Caki2 (cell line): ENCODE measurements at places on chromosomes 1 and 21.

GRCh38 chr1:97331165-97331564 lies 589.7 kb downstream of the DPYD start:
- no peak for DNase-seq

GRCh38 chr1:54945393-54945936 lies 35.0 kb upstream of the TMEM61 start:
- no peak for DNase-seq

- no peak for DNase-seq
Measured at GRCh38 chr1:84462118-84462517, 16.9 kb upstream of the RPF1 start.

- no peak for DNase-seq
Measured at GRCh38 chr21:31752352-31752751, 20.4 kb upstream of the SCAF4 start.

- DNase-seq: no peak
Measured at GRCh38 chr1:5256793-5257192, 602.4 kb downstream of the AJAP1 start.

GRCh38 chr1:231934797-231935196 lies 308.2 kb downstream of the DISC1 start:
- no peak for DNase-seq

DNA sequence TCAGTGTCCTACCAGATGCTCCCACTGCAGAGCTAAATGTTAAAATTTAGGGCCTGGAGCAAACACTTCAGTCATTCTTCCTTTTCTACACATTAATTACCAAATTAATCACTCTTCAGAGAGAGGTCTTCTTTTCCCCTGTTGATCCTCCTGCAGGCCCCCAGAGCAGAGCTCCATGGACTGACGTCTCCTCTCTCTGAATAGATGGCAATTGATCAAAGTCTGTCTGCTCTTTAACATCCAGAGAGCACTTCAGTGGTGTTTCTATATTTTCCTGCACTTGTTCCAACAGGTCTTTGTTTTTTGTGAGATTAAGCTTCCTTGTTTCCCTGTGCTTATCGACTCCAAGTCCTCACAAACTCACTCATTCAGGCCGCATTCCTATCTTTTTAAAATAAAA lies 239.3 kb downstream of the SIPA1L2 start:
- DNase-seq: no peak

DNA sequence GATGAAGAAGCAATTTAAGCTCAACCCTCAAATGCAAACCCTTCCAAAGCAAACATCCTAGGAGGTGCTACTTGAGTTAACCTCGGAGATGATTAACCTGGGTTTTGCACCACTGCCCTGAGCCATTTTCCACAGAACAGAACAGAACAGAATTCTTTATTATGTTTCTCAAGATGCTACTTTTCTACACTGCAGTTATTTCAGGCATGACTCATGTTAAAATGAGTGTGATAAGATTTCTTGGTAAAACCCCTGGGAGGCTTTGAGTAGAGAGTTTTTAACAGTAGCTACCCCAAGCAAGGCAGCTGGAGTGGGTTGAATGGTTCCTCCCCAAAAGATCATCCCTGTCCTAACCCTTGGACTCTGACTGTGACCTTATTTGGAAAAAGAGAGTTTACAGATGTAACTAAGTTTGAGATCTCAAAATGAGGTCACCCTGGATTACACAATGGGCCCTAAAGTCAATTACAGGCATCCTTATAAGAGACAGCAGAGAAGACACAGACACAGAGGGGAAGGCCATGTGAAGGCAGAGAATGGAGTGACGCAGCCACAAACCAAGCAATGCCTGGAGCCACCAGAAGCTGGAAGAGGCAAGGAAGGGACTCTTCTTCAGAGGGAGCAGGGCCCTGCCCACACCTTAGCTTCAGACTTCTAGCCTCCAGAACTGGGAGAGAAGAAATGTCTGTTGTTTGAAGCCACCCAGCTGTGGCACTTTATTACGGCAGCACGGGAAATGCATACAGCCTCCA lies 153.4 kb downstream of the ETS2 start:
- DNase-seq: peak; percentile 91

DNA sequence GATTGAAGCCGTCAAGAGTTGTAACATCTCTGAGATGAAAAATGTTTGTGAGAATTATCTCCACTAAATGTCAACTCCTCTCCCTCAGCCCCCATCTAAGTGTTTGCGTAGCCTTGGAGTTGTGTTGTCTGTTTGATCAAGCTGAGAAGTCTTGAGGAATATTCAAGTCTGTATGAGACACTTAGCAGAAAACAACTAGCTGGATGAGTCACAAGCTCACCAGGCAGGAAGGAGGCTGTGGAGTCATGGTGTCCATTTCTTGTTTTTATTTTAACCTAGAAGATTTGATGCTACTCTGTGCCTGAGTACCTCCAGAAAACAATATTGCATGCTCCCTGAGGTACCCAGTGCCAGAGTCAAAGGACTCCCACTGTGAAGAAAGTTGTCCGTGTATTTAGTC lies 211.6 kb upstream of the PLXNA2 start:
- no peak for DNase-seq

DNA sequence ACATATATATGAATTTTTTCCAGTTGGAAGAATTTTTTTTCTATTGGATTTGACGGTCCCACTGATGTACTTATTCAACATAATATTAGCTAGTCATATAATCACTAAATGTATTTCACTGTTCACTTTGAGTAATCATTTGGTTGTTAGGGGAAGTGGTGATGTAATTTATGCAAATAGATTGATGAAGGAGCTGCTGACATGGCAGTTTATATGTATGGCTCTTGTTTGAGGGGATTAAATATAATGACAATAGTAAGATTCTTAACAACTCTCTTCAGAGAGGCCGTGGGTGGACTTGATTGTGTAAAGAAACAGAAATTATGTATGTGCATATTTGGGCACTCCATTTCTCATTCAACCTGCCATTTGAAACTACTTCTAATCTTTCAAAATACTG lies 653.6 kb upstream of the ADGRL4 start:
- no peak for DNase-seq

GRCh38 chr1:205805082-205805711 lies 7.8 kb downstream of the SLC41A1 start:
- DNase-seq: no peak

GRCh38 chr1:235152235-235152634 lies 8.8 kb downstream of the RBM34 start:
- DNase-seq: no peak

- DNase-seq: no peak
Measured at GRCh38 chr21:37251294-37251634, 15.9 kb downstream of the VPS26C start.

DNA sequence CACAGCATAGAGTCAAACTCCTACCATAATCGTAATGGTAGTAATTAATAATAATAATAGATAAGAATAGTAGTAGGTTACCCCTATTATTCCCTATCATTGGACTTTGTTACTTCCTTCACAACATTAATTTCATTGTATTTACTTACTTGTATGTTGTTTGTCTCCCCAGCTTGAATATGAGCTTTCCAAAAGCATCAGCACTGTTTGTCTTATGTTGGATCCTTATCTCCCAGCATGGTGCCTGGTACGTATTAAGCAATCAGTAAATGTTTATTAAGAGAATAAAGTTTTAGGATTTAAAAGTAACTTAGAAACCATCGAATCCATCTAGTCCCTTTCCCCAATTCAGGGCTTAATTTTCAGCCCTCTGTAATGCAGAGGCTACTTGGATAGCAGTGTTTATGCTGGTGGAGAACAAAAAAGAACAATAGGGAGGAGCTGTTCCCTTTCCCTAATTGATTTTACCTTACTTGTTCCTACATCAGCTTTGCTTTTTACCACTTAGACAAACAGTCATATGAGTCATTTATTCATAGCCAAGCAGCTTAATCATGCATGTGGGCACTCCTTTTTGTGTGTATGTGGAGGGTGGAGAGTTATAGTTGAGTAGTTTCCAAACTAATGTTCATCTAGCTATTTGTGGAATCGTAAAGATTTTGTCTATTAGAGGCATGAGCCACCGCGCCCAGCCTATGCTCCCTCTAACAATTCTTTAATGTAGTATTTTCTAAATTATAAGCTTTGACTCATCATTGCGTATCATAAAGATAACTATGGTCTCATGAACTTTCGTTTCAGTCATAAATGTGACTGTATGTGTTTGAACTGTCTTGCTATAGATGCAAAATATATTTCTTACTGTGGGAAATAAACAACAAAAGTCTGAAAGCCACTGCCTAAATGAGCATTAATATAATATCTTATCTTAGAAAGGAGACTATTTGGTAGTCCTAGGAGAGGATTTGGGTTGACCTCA lies 20.9 kb upstream of the DR1 start:
- peak; percentile 63 for DNase-seq

GRCh38 chr1:241579434-241579833 lies 47.3 kb downstream of the KMO start:
- DNase-seq: no peak
